Type B pancreatic cell (in vitro differentiated cells): ENCODE measurements at places on chromosomes 4 and X.

- DNase-seq, result no peak
Observed at GRCh38 chrX:2521092-2521926, 20.5 kb upstream of the DHRSX start.

GRCh38 chr4:100224160-100224559 is 33.9 kb upstream of the DDIT4L start:
- DNase-seq, result no peak

- DNase-seq, result no peak
Observed at GRCh38 chrX:120840827-120841226, 34.8 kb downstream of the CT47B1 start.

DNA sequence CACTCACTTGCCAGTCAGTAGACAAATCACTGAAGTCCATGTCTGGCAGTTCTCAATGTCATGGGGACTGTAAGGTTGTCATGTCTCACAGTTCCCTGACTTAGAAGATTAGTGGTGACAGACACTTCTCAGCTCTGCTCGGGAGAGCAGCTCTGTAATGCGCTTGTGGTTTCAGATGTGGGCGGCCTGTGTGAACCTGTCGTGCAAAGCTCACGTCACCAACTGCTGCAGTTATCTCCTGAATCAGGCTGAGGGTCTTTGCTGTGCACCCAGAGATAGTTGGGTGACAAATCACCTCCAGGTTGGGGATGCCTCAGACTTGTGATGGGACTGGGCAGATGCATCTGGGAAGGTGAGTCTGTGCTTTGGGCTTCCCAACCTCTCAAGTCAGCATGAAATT is at the start of gene IL9R:
Gene IL9R (plus strand): TSS at position 261 of the 400 bp plus-strand sequence. CDS start 64 bp downstream, at position 325.
- no peak for DNase-seq

GRCh38 chrX:133880032-133880443 is 105.4 kb downstream of the GPC3 start:
- DNase-seq, result no peak

DNA sequence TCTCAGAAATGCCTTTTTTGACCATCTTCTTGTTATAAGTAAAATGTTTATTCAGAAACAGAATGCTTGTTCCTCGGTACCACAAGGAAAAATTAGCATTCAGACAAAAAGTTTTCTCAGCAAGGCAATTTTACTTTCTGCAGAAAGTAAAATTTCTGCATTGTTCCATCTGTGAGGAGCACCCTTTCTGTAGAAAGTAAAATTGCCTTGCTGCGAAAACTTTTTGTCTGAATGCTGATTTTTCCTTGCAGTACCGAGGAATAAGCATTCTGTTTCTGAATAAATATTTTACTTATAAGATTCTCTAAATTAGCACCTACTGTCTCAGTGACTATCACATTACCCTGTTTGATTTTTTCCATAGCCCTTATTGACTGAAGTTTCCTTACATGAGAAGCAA is 24.8 kb downstream of the ITGB1BP2 start:
- no peak for DNase-seq

GRCh38 chr4:26978387-26979053 is 117.9 kb downstream of the STIM2 start:
- no peak for DNase-seq

DNA sequence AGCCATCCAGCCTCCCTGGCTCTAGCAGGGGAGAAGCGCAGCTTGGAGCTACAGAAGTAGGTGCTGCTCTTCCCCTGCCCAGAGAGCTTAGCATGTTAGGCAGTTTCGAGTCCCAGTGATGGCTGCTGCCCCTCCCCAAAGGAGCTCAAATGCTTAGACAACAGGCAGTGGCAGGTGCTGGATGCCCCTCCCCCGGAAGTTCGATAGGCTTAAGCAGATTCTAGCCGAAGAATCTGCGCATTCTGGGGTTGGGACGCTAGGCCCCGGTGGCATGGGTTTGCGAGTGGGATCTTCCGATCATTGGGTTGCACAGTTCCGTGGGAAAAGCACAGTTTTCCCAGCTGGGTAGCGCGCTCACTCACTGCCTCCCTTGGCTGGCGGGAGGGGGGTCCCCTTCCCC is 117.2 kb downstream of the MAPK10 start:
- DNase-seq, result no peak

DNA sequence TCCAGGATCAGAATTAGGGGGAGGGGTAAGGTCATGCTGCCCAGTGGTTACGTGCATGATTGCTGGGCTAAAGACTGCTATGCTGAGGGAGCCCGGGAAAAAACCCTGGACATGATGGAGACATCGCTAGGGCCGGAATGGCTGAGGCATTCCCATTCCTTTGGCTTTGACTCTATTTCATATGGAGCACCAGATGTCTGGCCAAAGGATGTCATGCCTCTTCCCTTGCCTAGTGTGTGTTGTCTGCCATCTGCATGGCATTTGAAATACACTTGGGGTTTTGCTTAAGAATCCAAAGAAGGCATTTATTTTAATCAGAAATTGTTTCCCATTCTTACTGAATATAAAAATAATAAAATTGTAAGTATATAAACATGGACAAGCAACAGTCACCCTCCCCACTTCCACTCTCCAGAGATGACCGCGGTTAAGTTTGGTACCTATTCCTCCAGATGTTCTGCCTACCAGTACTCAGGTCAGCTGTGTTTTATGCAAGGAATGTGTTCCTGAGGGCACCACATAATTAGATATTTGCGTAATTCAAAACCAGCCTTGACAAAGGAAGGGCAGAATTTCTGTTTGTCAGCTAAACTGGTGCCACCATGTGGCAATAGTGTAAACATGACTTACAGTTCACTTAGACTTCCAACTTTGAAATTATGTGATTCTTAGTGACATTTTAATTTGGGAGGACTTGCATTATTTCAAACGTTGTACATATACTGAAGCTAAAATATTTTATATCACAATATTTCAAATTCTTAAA is 105.9 kb downstream of the CT47B1 start:
- DNase-seq, result no peak

- DNase-seq, result no peak
Observed at GRCh38 chr4:23373261-23373660, 516.6 kb downstream of the PPARGC1A start.

- DNase-seq, result no peak
Observed at GRCh38 chr4:24999392-25000089, 31.2 kb downstream of the LGI2 start.

DNA sequence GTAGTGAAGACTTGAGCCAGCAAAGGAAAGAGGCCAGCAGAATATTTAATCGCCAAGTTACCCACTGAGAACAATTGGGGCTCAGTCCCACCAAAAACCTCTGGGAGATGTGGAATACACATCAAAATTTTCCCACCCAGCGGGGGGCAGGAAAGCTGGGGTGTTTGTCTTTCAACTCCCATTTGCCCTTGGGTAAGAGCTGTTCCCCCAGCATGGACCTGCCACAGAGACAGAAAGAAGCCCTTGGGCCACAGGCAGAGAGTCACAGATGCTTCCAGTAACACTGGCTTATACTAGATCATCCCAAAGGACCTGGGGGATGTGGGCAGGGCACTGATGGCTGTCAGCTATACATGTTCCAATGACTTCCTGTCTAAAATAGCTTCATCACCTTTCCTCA is 18.9 kb upstream of the FBXW7 start:
- no peak for DNase-seq

DNA sequence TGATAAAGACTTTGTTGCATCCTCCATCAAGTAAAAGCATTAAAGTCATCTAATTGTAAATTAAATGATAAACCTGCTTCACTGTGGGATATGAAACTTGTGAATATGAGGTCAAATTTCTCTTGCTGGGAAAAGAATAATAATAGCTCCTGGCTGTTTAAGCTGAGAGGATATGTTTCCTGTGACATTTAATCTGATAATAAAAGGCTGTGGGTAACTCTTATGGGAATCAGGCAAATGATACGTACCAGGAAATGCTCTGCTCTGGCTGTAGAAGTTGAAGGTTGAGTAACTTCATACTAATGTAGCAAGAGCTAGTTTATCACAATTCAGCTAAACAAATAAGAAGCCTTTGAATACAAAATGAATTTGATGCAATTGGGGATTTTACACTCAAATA is 574.6 kb downstream of the RAPGEF2 start:
- DNase-seq, result no peak

- DNase-seq, result no peak
Observed at GRCh38 chrX:24594501-24594900, 52.6 kb downstream of the PCYT1B start.

DNA sequence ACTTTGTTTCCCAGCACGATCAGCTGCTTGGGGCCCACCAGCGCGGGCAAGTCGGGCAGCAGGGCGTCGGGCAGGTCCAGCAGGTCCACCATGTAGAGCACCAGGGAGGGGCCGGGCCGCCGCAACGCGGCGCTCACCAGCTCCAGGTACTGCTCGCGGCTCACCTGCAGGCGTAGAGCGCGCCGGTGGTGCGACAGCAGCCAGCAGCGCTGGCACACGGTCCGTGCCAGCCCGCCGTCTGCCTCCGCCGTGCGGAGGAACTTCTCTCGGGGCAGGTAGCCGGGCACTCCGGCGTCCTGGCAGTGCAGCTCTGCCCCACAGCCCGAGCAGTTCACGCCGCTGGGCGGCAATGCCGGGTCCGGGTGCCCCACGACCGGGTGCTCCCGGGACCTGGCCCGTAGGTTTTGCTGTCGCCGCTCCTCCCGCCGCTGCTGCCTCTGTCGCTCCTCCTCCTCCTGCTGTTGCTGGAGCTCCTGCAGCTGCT is 527 bp downstream of the NOA1 start:
- DNase-seq, result peak; percentile 75

DNA sequence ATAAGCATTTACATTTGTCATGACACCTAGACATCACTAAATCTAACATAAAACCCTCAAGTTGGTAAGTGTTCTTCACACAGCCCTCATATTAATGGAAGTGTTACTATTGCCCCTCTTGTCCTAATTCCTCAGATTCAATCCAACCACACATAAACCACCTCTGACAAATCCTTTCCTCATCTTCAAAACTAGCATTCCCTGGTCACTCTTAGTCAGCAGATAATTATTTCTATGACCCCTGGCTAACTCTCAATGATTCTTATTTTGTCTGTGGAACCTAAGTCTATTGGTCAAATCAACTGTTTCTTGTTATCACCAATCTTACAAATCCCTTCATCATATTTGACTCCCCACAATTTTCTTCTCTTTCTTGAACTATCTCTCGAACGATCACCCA is 168.6 kb downstream of the PPP3CA start:
- DNase-seq, result no peak

DNA sequence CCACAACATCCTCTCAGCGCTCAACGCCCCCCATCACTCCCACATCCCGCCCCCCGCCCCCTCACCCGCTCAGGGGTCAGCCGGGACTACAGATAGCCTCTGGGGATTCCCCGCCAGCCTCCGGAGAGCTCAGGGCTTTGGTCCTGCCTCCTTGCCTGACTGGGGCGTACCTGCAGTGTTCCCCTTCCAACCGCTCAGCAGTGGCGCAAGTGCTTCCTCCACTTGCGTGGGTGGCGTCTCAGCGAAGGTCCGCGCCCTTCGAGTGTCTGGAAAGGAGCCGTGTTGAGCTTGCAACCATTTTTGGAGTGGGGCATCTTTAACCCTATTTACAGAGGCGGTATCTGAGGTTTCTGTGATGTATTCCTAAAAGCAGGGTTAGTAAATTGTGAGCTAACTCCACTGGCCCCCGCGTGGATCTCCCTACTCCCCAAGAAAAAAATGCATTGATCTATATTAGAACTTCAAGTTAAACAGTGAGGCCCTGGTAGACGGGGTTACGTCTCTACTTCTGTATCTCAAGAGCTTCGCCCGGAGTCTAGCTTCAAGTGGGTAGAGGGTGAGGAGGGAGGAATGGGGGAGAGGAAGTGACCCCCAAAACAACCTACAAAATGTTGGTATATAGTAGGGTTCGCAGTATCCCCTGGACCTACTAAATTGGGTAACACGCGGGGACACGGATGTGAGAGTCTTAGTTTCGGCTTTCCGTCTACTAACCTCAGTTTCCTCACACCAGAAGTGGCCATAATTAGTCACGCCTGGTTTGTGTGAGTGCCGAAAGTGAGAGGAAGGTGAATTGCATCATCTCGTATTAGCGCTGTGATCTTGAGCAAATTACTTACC is 16.1 kb downstream of the NKX3-2 start:
- no peak for DNase-seq

GRCh38 chr4:142817442-142817841 is 28.7 kb downstream of the INPP4B start:
- no peak for DNase-seq

DNA sequence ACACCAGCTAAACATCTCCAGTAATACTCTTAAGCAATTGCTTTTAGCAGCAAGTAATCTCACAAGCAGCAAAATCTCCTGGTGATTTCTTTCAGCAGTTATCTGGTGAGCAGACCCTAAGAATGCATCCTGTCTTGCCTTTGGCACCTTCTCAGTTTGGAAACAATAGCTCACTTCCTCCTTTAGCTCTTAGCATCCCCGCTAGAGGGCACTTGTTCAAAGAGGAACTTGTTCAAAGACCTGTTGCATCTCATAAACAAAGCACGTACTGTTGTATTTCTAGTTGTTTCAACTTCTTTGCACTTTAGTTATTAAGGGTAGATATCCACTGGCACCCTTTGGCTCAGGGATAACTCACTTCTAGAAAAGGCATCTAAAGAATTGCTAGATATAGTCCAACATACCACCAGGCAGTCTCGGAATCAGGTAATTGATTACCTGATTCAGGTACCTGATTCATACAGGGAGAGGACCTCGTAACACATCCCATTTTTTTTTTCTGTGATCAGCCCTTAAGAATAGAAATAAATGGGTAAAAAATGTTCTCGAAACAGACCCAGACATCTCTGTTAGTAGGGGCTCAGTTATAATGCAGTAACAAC is 81.9 kb upstream of the QRFPR start:
- no peak for DNase-seq

GRCh38 chrX:71420686-71421085 is 54.5 kb downstream of the TAF1 start:
- DNase-seq, result no peak

- DNase-seq, result no peak
Observed at GRCh38 chr4:138255917-138256597, 13.9 kb upstream of the SLC7A11 start.

DNA sequence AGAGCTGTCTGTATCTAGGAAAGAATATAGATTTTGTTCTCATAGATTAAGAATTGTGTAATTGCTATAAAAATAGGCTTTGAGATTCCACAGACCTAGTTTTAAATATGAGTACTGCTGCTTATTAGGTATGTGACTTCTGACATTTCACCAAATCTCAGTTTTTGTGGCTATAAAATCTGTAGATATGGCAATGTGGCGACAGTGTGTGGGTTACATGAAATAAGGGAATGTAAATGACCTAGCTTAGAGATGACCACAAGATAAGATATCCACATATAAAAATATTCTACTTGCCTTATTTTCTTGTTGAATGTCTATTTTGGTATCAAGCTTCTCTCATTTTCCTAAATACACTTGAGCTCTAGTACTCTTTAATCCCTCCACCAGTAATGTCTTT is 193.8 kb downstream of the UNC5C start:
- DNase-seq, result no peak

DNA sequence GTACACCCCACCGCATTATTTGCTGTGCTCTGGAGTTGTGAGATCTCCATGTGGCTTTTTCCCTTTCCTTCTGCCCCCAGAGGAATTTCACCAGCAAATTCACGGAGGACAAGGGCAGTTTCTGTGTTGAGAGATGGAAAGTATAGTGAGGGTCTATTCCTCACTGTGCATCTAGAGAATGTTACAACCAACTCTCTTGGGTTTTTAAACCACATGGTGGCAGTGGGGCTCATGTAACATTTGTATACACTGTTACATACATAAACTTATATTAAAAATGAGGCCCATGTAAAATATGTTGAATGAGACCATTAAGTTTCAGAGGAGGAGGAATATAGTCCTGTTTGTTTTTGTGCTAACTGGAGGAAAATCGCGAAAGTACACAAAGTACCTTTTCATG is 909 bp upstream of the PRKG2 start:
- DNase-seq, result no peak
